ENCODE measurements at places on chromosomes 2 and 18.

- DNase-seq, result no peak
Observed at GRCh38 chr2:64731263-64731643, 77.5 kb upstream of the SERTAD2 start.

DNA sequence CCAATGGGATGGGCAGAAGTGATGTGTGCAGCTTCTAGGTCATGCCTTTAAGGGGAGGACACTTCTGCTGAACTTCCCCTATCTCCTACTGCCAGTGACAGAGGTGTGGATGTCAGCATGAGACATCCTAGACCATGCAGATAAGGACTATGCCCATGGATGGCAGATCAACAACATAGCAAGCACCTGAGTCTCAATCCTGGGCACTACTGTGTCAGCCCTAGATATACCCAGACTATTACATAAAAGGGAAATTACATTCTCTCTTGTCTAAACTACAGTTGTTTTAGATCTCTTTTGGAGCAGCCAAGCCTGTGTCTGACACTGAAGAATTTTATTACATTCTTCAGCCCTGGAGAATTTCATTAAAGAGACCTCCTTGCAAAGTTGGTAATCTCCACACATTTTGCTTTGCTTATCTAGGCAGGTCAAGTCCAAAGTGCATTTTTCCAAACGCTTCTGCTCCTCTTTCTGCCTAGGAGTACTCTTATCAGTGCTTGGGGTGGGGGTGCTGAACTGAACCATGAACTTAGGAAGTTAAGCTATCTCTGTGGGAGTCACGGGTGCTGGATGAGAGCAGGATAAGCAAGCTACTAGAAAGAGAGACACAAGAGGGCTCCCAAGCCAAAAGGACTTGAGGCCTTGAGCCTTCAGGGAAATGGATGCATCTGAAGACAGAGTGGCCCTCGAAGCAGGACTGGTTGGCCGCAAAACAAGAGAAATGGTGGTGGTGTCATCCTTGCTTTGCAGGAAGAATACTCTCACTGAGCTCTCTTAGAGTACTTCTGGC lies 95.2 kb upstream of the SPRED2 start:
- DNase-seq, result no peak

DNA sequence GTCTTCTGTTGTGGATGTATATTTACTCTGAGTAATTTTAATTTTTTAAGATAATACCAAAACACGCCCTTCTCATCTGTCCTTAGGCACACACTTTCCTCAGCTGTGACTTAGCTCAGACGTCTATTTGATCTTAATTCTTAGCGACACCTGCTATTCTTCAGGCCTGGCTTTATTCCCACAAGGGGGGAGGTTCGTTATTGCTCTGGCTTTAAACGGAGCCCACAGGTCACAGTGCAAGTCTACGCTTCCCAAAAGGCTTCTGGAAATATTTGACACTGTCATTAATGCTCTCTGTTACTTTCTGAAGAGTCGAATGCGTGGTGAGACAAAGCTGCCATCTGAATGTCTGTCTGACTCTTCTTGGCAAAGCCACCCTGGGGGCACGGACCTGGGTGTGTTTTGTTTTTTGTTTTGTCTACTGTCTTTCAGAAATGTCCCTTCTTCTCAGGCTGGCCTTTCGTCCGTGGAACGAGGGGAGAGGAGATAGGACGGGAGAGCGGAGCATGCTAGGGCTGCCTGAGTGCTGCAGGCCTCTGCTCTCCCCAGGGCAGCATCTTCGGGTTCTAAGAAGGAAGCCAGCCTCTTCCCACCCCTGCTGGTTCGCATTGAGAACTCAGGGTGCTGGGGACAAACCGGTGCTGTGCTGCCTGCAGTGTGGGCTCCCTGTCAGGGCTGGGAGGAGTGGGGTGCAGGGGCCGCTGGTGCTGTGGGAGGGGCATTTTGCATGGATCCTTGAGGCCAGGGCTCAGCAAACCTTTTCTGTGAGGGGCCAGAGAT lies 61.9 kb downstream of the ASAP2 start:
- no peak for DNase-seq

DNA sequence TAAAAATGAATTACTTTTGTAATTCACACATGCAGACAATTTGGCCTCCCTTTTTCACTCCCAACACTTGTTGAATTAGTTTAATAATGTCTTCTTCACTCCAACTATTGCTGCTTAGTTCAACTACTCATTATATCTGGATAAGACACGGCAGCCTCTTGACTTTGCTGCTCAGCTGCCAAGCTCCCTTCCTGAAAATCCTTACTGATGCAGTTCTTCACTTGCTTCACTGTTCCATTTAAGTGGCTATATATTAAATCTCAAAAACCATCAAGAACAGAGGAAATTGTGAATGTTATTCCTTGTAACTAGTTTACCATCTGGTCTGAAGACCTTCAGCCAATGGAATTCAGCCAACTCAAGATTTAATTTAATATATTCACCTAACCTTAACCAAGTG lies 127.1 kb downstream of the NCOA1 start:
- no peak for DNase-seq

DNA sequence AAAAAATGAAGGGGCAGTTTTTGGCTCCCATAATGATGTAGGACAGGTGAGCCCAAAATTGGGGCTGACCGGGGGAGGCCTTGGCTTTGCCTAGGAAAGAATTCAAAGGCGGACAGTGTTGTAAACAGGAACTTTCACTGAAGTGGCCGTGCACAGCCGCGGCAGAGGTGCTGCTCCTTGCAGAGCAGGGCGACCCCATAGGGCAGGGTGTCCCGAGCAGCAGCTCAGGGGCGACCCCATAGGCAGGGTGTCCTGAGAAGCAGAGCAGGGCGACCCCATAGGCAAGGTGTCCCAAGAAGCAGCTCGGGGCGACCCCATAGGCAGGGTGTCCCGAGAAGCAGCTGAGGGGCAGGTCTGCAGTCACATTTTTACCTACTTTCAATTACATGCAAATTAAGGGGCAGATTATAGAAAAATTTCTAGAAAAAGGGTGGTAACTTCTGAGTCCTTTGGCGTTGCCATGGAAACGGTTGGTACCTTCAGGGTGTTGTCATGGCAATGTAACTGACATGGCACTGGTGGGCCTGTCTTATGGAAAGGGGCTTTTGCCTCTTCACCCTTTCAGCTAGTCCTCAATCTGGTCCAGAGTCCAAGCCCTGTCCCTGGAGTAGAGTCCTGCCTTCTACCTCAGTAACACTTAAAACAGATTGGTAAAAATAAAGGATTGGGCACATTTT lies 134.5 kb downstream of the FBXO15 start:
- no peak for DNase-seq

- no peak for DNase-seq
Observed at GRCh38 chr2:215754546-215754945, 258.8 kb downstream of the MREG start.

DNA sequence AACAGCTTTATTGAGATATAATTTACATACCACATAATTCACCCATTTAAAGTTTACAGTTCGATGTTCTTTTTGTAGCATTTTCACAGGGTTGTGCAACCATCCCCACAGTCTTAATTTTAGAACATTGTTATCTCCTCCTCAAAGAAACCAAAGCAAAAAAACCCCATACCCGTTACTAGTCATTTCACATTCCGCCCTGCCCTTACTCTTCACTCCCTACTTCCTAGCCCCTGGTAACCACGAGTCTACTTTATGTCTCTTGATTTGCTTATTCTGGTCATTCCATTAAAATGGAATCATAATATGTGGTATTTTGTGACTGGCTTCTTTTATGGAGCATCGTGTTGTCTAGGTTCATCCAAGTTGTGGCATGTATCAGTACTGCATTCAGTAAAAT lies 137.7 kb downstream of the TANC1 start:
- no peak for DNase-seq

GRCh38 chr2:43114210-43114609 lies 112.2 kb downstream of the ZFP36L2 start:
- no peak for DNase-seq

DNA sequence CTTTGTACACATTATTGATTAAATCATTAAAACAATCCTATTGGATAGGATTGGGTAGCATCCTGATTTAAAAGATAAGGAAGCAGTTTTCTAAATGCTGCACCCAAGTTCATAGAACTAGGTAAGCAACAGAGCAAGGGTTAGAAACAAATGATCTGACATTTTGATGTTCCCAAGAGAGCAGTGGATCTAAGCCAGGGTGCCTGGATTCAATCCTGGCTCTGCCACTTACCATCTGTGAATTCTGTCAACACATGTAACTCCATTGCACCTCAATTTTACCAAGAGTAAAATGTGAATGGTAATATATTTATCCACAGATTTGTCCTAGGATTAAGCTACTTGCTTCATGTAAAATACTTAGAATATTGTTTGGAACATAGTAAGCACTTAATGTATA lies 982.6 kb upstream of the FANCL start:
- DNase-seq, result no peak

- DNase-seq, result no peak
Observed at GRCh38 chr2:60945341-60945740, 64.0 kb downstream of the REL start.

GRCh38 chr2:151760139-151760650 lies 25.9 kb upstream of the NEB start:
- DNase-seq, result no peak

- DNase-seq, result no peak
Observed at GRCh38 chr2:180240774-180241173, 233.7 kb upstream of the CWC22 start.

DNA sequence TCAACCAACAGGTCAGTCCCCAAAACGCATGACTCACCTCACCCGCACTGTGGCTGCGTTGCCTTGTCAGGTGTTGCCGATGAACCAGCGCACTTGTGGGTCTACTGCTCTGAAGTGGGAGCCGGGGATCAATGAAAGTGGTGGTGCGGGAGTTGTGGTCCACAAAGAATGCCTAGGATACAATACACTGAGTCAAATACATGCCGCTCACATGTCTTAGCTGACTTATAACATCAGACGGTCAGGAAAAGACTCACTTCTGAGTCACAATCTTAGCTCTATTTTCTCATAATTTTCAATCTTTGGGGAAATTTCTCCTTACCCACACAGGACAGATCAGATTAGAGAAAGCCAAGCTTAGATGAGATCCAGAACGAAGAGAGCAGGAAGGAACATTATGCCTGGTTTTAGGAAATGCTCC lies 107.1 kb upstream of the STK17B start:
- no peak for DNase-seq

Measured in stimulated activated CD8-positive, alpha-beta memory T cell treated with anti-CD3 and anti-CD28 coated beads, Interleukin-7, amount 100 ng/mL, for 24 hours (primary cell).